ENCODE measurements at places on chromosomes 16 and 17. TPM values are rescaled to one million over a fixed set of nuclear protein-coding genes. Genes with fewer than 3 reads are reported as not detected.

CUEDC1 gene
- total RNA-seq = 15.1 TPM

CD300LD gene
- total RNA-seq = not detected

KRTAP1-1 gene
- total RNA-seq = not detected

MYH13 gene
- total RNA-seq = not detected

SMPD3 gene
- not detected for total RNA-seq

TMC8 gene
- 0.85 TPM for total RNA-seq

KRT12 gene
- total RNA-seq = not detected

NMT1 gene
- total RNA-seq = 75.3 TPM

TSNAXIP1 gene
- total RNA-seq = 0.07 TPM

GSG1L gene
- total RNA-seq = not detected

NME2 gene
- 954 TPM for total RNA-seq

Measured in airway epithelial cell (primary cell).